Camera-type eye (tissue), 1 donor: ENCODE measurements at places on chromosomes 12 and 14. TPM values are rescaled to one million over a fixed set of nuclear protein-coding genes. Genes with fewer than 3 reads are reported as not detected.

Gene SYCP3
- not detected for total RNA-seq

Gene GNB3
- total RNA-seq: 223 TPM

Gene TAS2R31
- total RNA-seq: 30.5 TPM

Gene IAPP
- not detected for total RNA-seq

Gene INHBC
- not detected for total RNA-seq

Gene PRB2
- total RNA-seq: not detected

Gene HOXC12
- total RNA-seq: not detected

Gene WSCD2
- total RNA-seq: 7.5 TPM

Gene PLD4
- total RNA-seq: 3.1 TPM

Gene MIP
- 303 TPM for total RNA-seq

Gene ANO2
- total RNA-seq: 94.8 TPM

Gene CDC42BPB
- total RNA-seq: 111 TPM

Gene RTL1
- 0.49 TPM for total RNA-seq

Gene ESRRB
- total RNA-seq: 4.3 TPM

Gene FSCB
- total RNA-seq: 0.11 TPM

Gene BCAT1
- 66.6 TPM for total RNA-seq

Gene DHH
- total RNA-seq: 1.4 TPM

Gene DHRS4L2
- 7.7 TPM for total RNA-seq

Gene CREBL2
- 53.1 TPM for total RNA-seq

Gene SALL2
- 35.7 TPM for total RNA-seq

Gene PRH1
- 117 TPM for total RNA-seq

Gene SOX5
- total RNA-seq: 72.7 TPM

Gene TRIM9
- total RNA-seq: 64.8 TPM

Gene SCN8A
- 33.6 TPM for total RNA-seq

Gene CFAP54
- total RNA-seq: 4.7 TPM

Gene HNF1A
- 0.16 TPM for total RNA-seq

Gene INSM2
- 24.3 TPM for total RNA-seq

Gene ERH
- total RNA-seq: 89.6 TPM

Gene SRRM4
- total RNA-seq: 21.8 TPM
